Effector CD4-positive, alpha-beta T cell (primary cell): ENCODE measurements at places on chromosomes 5 and 9.

DNA sequence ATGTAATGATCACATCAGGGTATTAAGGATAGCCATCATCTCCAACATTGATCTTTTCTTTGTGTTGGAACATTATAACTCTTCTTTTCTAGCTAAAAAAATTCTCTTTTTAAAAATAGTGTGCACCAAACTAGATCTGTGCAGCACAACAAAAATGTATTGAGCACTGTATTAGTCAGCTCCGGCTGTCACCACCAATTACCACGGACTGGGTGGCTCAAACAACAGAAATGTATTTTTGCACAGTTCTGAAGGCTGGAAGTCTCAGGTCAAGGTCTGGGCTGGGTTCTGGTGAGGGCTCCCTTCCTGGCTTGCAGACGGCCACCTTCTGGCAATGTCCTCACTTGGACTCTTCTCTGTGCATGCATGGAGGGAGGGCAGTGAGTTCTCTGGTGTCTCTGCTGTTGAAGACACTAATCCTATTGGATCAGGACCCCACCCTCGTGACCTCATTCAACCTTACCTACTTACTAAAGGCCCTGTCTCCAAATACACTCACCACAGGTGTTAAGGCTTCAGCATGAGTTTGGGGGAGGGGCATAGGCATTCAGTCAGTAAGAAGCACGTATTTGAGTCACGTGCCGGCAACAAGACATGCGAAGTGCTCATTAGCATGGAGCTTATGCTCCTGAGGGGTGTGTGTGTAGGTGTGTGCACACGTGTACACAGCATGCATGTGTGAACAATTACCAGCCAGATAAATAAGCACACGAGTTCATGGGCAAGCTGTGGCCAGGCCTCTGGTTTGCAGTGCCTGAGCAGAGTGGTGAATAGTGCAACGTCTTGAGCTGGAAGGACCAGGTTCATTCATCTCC is 89.4 kb upstream of the SH3PXD2B start:
- no peak for DNase-seq

DNA sequence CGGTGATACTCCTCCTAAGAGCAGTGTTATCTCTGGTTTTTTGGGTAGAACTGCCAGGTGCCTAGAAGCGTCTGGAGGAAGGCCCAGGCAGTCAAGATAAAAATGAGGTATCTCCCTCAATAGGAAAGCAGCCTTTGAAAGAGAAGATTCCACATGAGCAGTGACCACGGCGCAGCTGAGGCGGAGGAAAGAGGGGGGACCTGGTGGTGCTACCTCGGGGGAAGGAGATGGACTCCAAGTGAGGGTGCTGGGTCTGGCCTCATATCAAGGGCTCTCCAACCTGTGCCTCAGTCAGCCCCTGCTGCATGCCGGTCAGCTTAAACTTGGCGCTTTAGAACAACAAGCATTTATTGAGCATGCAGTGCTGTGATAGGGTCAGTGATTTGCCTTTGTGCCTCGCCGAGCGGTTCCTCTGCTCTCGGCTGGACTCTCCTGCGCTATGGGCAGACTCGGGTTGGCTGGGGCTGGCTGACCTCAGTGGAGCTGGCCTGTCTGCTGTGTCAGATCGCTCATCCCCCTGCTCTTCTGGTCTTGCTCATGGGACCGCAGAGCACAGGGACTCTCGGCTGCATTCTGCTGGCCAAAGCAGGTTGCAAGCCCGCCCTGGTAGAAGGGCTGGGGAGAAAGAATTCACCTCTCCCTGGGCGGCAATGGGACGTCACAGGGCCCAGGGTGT is 121.1 kb upstream of the IRX4 start:
- DNase-seq = no peak

GRCh38 chr9:122923947-122924346 is 7.4 kb downstream of the ZBTB26 start:
- DNase-seq = no peak

GRCh38 chr5:175687231-175687701 is 29.4 kb downstream of the HRH2 start:
- no peak for DNase-seq
